ENCODE measurements at places on chromosomes 1 and 21. TPM values are rescaled to one million over a fixed set of nuclear protein-coding genes. Genes with fewer than 3 reads are reported as not detected.

GRCh38 chr1:93667642-93668041 is 14.0 kb downstream of the BCAR3 start:
- peaks cover 8% of the 10 kb centered on the region for H3K4me1 ChIP-seq
- H3K27me3 ChIP-seq: no peaks in the 10 kb centered on the region
- no peak for DNase-seq

GRCh38 chr21:36976882-36977651 is 10.6 kb upstream of the HLCS start:
- H3K27me3 ChIP-seq: no peaks in the 10 kb centered on the region
- H3K4me1 ChIP-seq: no peaks in the 10 kb centered on the region
- H3K4me3 ChIP-seq: no peak overlapping the region

DNA sequence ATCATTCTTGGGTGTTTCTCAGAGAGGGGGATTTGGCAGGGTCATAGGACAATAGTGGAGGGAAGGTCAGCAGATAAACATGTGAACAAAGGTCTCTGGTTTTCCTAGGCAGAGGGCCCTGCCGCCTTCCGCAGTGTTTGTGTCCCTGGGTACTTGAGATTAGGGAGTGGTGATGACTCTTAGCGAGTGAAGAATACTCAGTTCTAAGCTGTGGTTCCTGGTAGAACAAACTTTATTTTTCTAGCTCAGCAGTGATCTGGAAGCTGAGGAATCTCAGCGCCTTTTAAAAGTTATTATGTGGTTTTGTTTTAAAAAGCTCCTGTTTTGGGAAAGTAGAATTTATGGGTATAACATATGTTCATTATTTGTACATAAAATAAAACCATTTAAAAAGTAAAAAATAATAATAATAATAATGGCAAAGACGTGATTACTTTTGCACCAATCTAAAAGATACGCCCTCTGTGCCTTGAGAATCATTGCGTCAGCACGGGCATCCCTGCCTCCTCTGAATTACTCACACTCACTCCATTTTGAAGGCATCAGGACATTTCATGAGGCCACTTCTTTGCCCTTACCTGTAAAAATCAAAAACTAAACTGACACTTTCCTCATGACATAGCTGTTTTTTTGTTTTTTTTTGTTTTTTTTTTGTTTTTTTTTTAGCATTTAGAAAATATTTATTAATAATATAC is 29.7 kb upstream of the TNFRSF1B start:
- H3K4me1 ChIP-seq: peaks cover 25% of the 10 kb centered on the region
- no peak overlapping the region for H3K4me3 ChIP-seq
- H3K36me3 ChIP-seq: no peaks in the 10 kb centered on the region
- no peaks in the 10 kb centered on the region for H3K27me3 ChIP-seq
- no peak overlapping the region for H3K27ac ChIP-seq

The OR14A16 gene
- polyA plus RNA-seq: not detected

- peaks cover 20% of the 10 kb centered on the region for H3K27me3 ChIP-seq
- H3K4me3 ChIP-seq: no peak overlapping the region
- peak; percentile 43 for DNase-seq
- no peaks in the 10 kb centered on the region for H3K4me1 ChIP-seq
- H3K36me3 ChIP-seq: no peaks in the 10 kb centered on the region
Measured at GRCh38 chr1:4655674-4656532, 1.5 kb downstream of the AJAP1 start.

GRCh38 chr1:21494196-21494595 is 15.0 kb upstream of the ALPL start:
- no peaks in the 10 kb centered on the region for H3K36me3 ChIP-seq
- H3K4me3 ChIP-seq: no peak overlapping the region
- H3K27me3 ChIP-seq: peaks cover 2% of the 10 kb centered on the region

The FALEC gene
- 0.24 TPM for polyA plus RNA-seq

DNA sequence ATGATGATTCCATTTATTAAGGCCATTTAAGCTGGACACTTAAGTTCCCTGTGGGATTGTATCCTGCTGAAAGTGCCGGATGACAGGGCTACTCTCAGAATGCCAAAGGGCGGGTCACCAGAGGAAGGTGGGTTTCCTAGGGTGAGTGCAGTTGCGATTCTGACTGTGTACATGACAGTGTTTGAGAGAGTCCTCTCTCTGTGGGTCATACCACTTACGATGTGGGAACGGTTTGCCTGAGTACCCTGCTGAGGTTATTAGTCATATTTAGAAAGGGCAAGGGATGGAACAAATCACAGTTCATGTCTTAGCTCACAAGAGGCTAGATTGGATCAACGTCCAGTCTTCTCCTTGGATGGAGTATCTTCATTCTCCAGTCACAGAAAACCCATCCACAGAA is 461.9 kb downstream of the CAMTA1 start:
- DNase-seq: no peak
- H3K27ac ChIP-seq: no peak overlapping the region

The REG4 gene
- polyA plus RNA-seq: 145 TPM

DNA sequence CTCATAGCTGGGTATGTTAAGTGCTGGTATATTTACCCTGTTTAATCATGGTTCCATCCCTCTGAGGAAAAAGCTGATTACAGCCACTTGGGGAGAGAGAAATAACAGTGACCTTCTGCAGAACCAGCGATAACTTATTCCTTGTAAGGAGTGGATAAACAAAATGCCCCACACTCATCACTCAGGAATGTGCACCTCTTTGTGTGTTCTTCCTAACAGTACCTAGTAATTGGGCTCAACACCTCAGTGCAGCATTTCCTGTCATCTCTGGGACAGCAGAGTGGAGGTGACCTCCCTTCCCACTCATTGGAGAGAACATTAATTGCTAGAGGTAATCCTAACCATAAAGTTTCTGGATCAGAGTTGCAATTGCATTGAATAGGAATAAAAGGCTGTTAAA is 112.5 kb upstream of the F3 start:
- H3K4me3 ChIP-seq: no peak overlapping the region
- peak; percentile 46 for DNase-seq
- H3K4me1 ChIP-seq: no peaks in the 10 kb centered on the region
- H3K36me3 ChIP-seq: no peaks in the 10 kb centered on the region

The MRPL37 gene
- 76.7 TPM for polyA plus RNA-seq

DNA sequence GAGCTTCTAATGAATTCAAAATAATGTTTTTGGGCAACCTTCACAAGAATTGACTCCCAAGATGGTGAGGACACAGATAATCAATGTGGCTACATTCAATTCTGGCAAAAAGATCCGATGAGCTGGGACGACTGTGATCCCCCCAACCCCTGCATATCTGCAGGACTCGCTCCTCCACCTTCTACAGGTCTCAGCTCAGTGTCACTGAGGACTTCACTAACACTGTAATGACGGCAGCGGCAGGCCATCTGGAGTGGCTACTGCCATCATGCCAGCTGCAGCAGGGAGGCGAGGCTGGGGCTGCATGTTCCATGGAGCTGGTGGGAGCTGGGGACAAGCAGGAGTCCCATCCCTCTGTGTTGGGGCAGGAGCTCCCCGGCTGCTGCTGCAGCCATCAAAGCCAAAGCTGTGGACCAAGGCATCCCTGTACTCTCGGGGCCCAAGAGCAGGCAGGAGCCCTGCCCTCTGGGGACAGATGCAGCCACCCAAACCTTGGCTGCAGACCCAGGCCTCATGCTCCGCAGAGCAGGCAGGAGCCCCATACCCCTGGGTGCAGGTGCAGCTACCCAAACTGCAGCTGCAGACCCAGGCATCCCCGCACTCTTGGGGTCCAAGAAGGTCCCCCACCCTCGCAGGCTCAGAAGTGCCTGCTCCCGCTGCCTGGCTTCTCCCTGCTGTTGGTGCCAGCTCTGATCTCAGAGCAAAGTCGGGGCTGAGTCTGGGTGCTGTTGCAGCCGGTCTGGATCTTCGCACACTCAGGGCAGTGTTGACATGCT is 12.2 kb upstream of the DHRS3 start:
- no peaks in the 10 kb centered on the region for H3K36me3 ChIP-seq
- H3K4me3 ChIP-seq: no peak overlapping the region
- H3K27ac ChIP-seq: no peak overlapping the region
- DNase-seq: no peak

DNA sequence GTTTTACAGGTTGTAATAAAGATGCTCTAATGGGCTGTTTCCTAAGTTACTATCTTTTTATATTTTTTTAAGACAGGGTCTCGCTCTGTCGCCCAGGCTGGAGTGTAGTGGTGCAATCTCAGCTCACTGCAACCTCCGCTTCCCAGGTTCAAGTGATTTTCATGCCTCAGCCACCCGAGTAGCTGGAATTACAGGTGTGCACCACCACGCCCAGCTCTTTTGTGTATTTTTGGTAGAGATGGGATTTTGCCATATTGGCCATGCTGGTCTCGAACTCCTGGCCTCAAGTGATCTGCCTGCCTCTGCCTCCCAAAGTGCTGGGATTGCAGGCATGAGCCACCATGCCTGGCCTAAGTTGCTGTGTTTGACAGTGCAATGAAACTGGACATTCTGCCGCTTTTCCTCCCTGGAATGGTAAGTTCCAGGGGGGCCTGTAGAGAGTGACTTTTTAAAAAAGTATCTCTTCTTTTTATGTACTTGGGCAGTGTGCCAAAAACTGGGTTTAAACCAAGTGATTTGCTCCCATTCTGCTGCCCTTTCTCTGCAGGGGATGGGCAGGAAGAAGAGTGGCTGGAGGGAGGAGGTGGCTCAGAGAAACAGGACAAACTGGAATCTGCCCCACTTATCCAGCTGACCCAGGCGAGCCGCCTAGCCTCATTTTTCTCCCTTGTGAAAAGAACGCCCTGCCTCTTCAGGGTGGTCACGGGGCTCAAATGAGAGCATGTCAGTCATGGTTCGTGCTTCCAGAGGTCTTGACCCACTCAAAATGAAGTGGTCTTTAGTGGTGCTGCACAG is 2.3 kb downstream of the SLC37A1 start:
- H3K27ac ChIP-seq: peak overlapping the region; percentile 42
- peak overlapping the region; percentile 81 for H3K4me3 ChIP-seq
- peak; percentile 66 for DNase-seq
- peaks cover 34% of the 10 kb centered on the region for H3K36me3 ChIP-seq

DNA sequence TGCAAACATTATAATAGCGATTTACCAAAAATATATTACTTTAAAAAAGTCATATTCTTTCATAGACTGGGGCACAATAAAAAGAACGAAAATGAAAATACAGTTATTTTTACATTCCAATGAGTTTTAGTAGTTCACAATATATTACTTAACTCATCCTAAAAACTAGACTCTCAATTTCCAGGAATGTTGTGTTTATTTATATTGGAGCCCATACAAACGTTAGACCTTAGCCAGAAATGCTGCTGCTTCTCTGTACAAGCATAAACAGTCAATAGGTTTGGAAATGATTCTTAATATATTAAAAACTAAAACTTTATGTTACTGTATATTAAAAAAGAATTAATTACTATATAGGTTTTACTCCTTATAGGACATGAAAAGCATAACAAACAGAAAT is 302.3 kb downstream of the BRINP3 start:
- H3K36me3 ChIP-seq: no peaks in the 10 kb centered on the region
- no peaks in the 10 kb centered on the region for H3K27me3 ChIP-seq
- H3K4me3 ChIP-seq: no peak overlapping the region
- H3K4me1 ChIP-seq: no peaks in the 10 kb centered on the region
- H3K27ac ChIP-seq: no peak overlapping the region
- no peak for DNase-seq

The CBS gene
- 20.6 TPM for polyA plus RNA-seq

The SPATA21 gene
- polyA plus RNA-seq: 0.27 TPM

The CNIH3 gene
- 2.1 TPM for polyA plus RNA-seq

GRCh38 chr1:219566951-219567947 is 45.7 kb downstream of the ZC3H11B start:
- no peaks in the 10 kb centered on the region for H3K4me1 ChIP-seq
- peak; percentile 7 for DNase-seq
- no peak overlapping the region for H3K4me3 ChIP-seq
- H3K27ac ChIP-seq: no peak overlapping the region
- H3K27me3 ChIP-seq: no peaks in the 10 kb centered on the region

- no peak for DNase-seq
- H3K4me3 ChIP-seq: no peak overlapping the region
- no peaks in the 10 kb centered on the region for H3K4me1 ChIP-seq
- no peaks in the 10 kb centered on the region for H3K27me3 ChIP-seq
- no peak overlapping the region for H3K27ac ChIP-seq
Measured at GRCh38 chr1:53619367-53620060, 119.5 kb downstream of the GLIS1 start.

GRCh38 chr1:27298632-27299384 is 23.2 kb upstream of the TMEM222 start:
- no peaks in the 10 kb centered on the region for H3K36me3 ChIP-seq
- H3K27ac ChIP-seq: peak overlapping the region; percentile 83
- H3K4me3 ChIP-seq: no peak overlapping the region
- H3K4me1 ChIP-seq: peaks cover 17% of the 10 kb centered on the region
- no peak for DNase-seq

GRCh38 chr21:42861848-42862400 is 17.4 kb downstream of the WDR4 start:
- no peak for DNase-seq
- H3K36me3 ChIP-seq: peaks cover 92% of the 10 kb centered on the region
- no peak overlapping the region for H3K4me3 ChIP-seq
- H3K27me3 ChIP-seq: no peaks in the 10 kb centered on the region
- no peaks in the 10 kb centered on the region for H3K4me1 ChIP-seq

The HPDL gene
- 7.0 TPM for polyA plus RNA-seq

The TTC24 gene
- not detected for polyA plus RNA-seq

- H3K4me1 ChIP-seq: peaks cover 5% of the 10 kb centered on the region
- H3K27ac ChIP-seq: no peak overlapping the region
- no peaks in the 10 kb centered on the region for H3K36me3 ChIP-seq
- no peak for DNase-seq
- H3K4me3 ChIP-seq: no peak overlapping the region
- H3K27me3 ChIP-seq: no peaks in the 10 kb centered on the region
Measured at GRCh38 chr1:239882967-239883366, 208.7 kb upstream of the FMN2 start.

The IL23R gene
- polyA plus RNA-seq: 1.3 TPM

The TMEM82 gene
- 25.3 TPM for polyA plus RNA-seq

DNA sequence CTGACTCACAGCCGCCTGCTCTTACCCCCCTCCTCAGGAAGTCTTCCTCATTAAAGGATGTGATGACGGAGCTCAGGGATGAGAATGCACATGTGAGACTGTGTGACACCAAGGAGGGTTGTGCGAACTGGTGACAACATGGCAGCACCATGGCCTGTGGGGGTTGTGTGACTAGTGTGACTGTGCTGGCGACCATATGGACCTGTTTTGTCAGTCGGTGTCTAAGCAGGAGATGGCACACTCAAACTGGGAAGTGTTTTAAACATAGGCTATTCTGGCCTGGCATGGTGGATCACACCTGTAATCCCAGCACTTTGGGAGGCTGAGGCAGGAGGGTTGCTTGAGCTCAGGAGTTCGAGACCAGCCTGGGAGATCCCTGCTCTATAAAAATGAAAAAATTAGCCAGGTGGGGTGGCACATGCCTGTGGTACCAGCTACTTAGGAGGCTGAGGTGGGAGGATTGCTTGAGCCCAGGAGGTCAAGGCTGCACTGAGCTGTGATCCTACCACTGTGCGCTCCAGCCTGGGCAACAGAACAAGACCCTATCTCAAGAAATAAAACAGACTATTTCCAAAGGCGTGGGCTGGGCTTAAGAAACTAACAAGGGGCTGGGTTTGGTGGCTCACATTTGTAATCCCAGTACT is 7.4 kb downstream of the TRNP1 start:
- H3K4me3 ChIP-seq: no peak overlapping the region
- peak overlapping the region; percentile 4 for H3K27ac ChIP-seq
- no peaks in the 10 kb centered on the region for H3K27me3 ChIP-seq

The SELL gene
- 1.6 TPM for polyA plus RNA-seq

The GCSAML gene
- polyA plus RNA-seq: 0.81 TPM

All from small intestine (tissue), 16 donors.